ENCODE measurements at places on chromosomes 3 and 15.

DNA sequence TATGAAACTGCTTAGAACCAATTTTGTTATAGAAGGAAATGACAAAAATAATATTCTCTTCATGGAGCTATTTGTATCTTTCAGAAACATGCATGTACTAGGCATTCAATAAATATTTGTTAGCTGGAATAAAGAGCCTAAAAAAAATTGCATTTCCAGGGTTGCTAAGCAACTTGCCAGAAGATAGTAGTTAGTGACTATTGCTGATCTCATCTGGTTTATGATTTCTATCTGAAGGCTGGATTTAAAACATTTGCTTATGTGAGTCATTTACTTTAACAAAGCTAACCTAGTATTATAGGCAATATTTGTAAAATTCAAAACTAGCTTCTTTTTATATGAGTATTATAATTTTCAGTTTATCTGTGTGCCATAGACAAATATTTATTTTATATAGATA lies 78.3 kb downstream of the NAALADL2 start:
- no peak for DNase-seq

- DNase-seq: no peak
Measured at GRCh38 chr15:61079529-61079928, 149.6 kb downstream of the RORA start.

- DNase-seq: no peak
Measured at GRCh38 chr15:82128401-82129148, 82.8 kb upstream of the MEX3B start.

DNA sequence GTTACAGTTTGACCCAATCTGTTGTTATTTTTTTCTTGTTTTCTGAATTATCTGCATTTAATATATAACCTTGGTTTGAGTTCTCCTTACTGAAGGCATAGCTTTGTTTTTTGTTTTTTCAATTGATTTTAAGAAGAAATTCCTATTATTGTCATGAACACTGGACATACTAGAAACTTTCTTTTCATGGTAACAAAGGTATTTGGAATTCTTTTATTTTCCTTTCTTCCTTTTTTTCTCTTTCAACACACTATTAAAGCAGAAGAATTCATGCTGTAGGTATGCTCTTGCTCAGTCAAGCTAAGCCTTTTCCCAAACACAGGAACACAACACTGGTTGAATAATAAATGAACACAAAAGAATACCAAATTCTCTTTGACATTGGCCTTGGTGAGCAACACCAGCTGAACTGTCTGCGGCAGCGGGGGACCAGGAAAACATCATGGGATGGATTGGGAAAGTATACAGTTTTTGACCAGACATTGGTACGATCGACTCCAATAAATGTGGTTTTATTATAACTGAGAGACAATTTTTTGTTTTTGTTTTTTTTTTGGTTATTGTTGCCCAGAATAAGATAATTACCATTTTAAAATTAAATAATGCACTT lies 23.1 kb downstream of the U2SURP start:
- DNase-seq: no peak

DNA sequence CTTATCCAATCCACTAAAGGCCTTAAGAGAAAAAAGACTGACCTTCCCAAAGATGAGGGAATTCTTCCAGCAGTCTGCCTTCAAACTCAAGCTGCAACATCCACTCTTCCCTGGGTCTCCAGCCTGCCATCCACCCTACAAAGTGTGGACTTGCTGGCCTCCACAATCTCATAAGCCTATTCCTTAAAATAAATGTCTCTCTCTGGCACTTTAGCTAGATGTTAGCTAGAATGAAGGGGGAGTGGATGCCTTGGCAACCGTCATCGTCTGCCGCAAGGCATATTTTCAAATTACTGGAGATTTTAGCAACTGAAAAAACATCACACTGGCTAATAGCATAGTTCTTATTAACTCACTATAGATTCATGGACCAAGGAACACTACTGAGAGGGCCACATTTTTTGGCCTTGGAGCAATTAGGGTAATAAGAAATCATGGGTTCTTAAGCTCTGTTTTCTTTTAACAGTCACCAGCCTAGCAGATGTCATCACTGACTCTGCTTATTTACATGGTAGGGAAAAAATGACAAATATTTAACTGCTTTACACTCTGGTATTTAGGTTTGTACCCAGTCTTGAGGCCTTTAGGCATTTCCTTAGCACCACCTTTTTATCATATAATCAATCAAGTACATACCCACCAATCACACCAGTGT lies 245.3 kb downstream of the MYRIP start:
- no peak for DNase-seq

DNA sequence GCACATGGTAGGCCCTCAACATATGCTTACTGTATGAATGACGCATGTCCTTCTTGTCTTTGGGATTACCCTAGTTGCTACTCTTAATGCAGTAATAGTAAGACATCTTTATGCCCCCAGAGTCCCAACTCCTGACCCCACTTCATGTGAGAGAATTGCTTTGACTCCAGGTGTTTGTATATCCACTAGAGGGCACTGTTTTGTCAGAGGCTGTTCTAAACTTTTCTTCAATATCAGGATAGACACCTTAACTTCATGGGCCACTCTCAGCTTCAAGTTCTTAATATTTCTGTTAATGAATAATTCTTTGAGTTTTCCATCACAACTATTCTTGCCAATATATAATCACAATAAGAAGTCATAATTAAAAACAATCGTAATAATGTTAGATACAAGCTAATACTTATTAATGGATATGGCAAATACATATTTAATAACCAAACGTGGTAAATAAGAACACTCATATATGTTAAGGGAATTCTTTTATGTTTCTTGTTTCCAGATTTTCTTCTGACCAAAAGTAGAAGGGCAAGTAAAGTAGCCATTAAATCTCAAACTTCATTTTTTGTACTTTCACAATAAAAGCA lies 337.2 kb upstream of the DNAJC19 start:
- DNase-seq: no peak

DNA sequence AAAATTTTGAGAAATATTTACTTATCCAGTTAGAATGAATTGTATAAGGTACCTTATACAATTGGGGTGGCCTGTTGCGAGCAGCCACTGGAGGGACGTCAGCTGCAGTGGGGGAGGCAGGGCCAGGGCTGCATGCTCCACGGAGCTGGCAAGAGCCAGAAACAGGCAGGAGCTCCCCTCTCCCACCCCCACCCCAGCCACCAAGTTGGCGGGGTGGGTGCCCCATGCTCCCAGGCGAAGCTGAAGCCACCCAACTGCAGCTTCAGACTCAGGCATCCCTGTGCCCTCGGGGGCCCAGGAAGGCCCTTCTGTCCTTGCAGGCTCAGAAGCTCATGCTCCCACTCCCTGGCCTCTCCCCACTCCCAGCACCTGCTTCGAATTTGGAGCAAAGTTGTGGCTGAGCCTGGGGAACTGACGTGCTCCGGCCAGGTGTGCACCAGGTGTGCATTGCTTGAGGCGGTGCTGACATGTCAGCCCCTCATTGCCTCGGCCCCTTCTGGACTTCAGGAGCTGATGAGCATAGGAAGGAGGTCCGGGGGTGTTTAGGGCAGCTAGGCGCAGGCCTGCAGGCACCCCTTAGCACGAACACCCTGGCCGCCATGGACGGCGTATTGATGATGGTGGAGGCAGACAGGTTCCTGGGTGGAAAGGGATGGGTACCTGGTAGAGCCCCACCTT lies 743.8 kb upstream of the GBE1 start:
- no peak for DNase-seq

GRCh38 chr3:107076946-107077345 lies 300.3 kb upstream of the CCDC54 start:
- DNase-seq: no peak

GRCh38 chr3:15063656-15064286 lies 1.3 kb downstream of the MRPS25 start:
- no peak for DNase-seq

- no peak for DNase-seq
Measured at GRCh38 chr15:94206463-94207167, 24.7 kb upstream of the MCTP2 start.

Data from head of caudate nucleus (tissue), 42 donors.